Lung (tissue), 17 donors: ENCODE measurements at places on chromosomes 7 and 10. TPM values are rescaled to one million over a fixed set of nuclear protein-coding genes. Genes with fewer than 3 reads are reported as not detected.
A peak's percentile ranks its signal among the peaks of the same experiment; 100 is the strongest.

DNA sequence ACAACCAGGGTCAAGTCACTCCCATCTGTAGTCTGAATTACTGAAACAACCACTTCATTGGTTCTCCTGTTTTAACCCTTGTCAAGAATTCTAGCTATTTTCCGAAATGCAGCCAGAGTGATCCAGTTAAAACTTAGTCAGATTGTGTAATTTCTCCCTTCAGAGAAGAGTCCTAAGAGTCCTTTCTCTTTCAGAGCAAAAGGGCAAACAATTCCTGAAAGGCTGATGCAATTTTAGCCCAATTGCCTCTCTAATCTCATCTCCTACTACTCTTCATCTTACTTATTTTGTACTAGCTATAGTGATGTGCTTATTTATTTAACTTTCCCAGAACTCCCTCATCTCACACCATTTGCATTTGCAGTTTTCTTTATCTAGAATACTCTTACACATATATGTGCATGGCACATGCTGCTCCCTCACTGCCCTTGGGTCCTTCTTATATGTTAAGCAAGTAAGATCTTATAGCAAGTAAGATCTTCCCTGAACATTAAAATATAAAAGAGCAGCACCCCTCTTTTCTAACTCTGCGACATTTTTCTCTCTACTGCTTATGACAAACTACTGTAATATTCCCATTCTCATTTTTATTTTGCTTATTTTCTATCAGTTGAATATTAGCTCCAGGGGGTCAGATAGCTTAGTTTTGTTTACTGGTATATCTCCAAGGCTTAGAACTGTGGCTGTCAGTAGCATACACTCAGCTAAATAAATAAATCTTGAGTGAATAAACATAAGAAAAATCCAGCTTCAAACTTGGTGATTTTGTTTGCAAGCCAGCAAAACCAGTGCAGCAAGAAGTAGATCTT lies 44.6 kb downstream of the HGF start:
- no peak for DNase-seq

GRCh38 chr7:152543799-152544198 lies 108.0 kb upstream of the KMT2C start:
- DNase-seq: no peak

GRCh38 chr7:274266-274665 lies 15.7 kb upstream of the FOXL3 start:
- no peak for DNase-seq

DNA sequence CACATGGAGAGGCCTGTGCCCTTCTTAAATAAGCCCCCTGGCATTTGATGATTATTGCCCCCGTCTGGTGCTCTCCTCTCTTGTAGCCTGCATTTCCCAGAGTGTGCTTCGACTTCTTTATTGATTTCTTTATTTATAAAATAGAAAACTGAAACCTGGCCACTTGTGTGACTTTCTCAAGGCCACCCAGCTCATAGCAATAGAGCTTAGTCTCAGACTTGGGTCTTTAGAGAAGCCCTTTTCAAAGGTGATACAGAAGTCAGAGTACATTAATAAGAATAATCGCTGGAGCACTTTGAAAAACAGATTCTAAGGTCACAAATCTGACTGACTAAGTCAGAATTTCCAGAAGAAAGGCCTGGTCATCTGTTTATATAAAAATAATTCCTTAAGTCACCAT lies 86.6 kb downstream of the NOC3L start:
- DNase-seq: no peak

- no peak for DNase-seq
Observed at GRCh38 chr10:71419750-71420149, 23.0 kb downstream of the CDH23 start.

- DNase-seq: no peak
Observed at GRCh38 chr7:138524259-138524658, 64.2 kb downstream of the TRIM24 start.

Gene ZP3
- total RNA-seq: 15.7 TPM

GRCh38 chr7:732556-732955 lies 5.5 kb upstream of the PRKAR1B start:
- DNase-seq: no peak

- DNase-seq: no peak
Observed at GRCh38 chr10:97781618-97782331, 10.0 kb upstream of the SFRP5 start.

DNA sequence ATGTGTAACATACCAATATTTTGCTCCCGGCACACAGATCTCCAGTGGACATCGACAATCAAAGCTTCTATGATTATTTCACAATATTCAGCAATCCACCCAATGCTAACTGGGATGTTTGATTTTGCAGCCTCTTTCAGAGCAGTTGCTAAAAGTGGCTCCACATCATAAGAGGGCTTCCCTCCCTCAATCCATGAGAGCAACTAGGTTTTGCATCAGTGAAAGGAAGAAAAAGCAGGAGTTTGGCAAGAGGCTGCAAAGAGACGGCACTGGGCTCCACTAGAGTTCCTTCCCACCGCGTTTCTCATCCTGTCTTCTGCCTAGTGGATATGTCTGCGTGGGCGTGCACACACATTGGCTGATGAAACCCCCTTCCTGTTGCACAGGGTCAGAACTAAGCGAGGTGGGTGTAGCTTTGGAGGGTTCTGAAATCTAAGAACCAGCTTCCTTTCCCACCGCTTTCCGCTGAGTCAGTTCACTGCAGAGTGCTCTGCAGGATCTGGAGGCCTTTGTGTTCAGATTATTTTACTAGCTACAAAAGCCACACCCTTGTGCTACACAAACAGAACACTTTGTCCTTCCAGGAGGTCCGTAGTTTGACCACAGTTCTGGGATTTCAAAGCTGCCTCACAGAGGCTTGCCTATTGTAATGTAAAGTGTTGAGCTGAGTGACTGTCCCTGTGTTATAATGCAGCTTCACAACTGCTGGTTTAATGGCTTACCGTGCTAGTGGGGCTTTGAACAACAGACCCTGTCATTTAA lies 28.1 kb downstream of the ARL4A start:
- DNase-seq: peak; percentile 31

GRCh38 chr10:88062385-88062784 lies 199.0 kb downstream of the PTEN start:
- DNase-seq: peak; percentile 82

DNA sequence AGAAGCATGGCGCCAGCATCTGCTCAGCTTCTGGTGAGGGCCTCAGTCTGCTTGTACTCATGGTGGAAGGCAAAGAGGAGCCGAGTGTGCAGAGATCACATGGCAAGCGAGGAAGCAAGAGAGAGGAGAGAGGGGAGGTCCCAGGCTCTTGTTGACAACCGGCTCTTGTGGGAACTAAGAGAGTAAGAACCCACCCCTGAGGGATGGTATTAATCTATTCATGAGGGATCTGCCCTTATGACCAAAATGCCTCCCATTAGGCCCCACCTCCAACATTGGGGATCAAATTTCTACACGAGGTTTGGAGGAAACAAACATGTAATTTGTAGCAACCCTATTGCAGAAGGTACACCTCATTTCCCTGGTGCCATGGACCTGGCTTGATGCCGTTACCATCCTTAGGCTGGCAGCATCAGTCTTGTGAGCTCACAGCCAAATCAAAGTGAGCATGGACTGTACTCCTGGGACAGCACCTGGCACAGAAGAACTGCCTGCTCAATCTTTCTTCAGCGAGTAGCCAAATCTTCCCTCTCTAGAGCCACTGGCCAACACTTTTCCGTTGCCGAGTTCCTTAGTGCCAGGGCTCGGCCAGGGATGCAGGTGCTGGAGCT lies 6.5 kb downstream of the BTBD16 start:
- DNase-seq: no peak

- peak; percentile 66 for DNase-seq
Observed at GRCh38 chr10:122475100-122475499, 13.7 kb downstream of the HTRA1 start.

DNA sequence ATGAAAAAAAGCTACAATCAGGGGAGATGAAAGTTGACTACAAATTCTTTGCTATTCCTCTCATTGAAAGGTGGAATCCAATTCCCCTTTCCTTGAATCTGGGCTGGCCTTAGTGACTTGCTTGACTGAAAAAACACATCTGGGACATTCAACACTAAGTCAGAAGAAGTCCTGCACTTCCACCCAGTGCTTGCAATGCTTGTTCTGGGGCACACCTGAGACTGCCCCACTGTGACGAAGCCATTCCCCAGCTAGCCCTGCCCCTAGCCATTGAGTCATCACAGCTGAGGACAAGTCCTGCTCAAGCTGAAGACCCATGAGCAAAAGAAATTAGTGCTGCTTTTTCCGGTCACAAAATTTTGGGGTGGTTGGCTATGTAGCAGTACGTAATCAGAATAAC lies 19.2 kb upstream of the GRID1 start:
- no peak for DNase-seq

Gene CDNF
- total RNA-seq: 3.1 TPM
